Panc1 (cell line): ENCODE measurements at places on chromosomes 2 and 18. TPM values are rescaled to one million over a fixed set of nuclear protein-coding genes. Genes with fewer than 3 reads are reported as not detected.

Gene STK16
- total RNA-seq = 29.9 TPM

- DNase-seq = no peak
Measured at GRCh38 chr18:50644807-50645206, 84.9 kb downstream of the MAPK4 start.

DNA sequence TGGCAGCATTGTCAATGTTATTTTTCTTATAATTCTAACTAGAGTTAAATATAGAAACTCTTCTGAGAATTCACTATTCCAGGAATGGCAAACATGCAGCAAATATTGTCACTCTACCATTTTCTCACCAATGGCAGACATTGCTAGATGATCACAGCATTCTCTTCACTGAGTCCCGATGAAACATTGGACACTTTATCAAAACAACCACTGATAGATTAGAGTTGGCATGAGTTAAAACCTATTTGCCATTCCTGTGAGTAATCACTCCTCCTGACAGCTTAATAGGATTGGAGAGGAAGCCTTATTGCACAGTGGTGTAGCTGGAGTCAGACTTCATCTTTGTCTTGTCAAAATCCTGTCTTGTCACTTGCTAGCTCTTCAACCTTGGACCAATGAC lies 163.9 kb upstream of the THUMPD2 start:
- DNase-seq = no peak

DNA sequence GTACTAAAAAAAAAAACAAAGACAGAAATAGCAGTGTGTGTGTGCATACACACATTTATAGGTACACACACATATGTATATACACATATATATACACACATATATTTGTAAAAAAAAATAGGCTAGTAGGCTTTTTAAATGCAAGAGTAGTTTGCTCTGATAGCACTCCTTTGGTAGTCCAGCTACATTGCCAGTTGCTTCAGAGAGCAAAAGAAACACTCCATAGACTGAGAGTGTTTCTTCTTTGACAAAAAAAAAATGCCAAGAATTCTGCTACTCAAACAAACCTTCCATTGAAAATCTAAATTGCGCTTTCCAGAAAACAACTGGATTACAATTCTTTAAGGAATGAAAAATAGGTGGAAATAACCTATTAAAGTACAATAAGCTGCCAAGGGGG lies 365.9 kb upstream of the GALNT5 start:
- DNase-seq = no peak

GRCh38 chr2:96118698-96119388 lies 2.5 kb upstream of the ADRA2B start:
- DNase-seq = no peak
